ENCODE measurements at places on chromosomes 11 and 22.

DNA sequence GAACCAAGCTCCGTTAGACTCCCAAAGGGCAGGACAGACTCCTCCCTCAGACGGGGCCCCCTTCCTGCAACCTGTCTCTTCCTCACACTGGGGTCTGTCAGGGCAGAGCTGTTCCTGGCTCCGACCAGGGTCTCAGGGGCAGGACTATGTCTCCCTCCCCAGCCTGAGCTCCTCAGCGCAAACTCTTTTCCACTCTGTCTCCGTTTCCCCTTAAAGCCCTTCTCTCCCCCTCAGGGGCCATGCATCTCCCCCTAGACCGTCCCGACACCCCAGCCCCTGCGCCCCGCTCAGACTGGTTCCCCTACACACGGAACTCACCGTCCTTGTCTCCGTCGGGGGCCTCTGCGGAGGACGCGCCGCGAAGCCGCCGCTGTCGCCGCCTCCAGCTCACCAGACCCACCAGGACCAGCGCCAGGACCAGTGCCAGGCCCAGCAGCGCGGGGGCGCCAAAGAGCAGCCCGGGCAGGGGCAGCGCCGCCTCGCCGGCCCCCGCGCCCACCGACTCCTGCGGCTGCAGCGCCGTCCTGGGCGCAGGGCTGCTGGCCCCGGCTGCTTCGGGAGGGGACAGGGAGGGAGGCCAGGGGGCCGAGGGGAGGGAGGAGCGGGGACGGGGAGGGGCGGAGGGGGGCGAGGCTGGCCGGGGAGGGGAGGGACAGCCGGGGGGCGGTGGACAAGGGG is 684 bp downstream of the TNFRSF13C start:
- no peak for DNase-seq

GRCh38 chr22:48218889-48219420 is 1456.5 kb downstream of the TBC1D22A start:
- DNase-seq: no peak

GRCh38 chr22:31119026-31119717 is 3.6 kb upstream of the INPP5J start:
- no peak for DNase-seq

- no peak for DNase-seq
Observed at GRCh38 chr22:21915624-21916308, 36.9 kb downstream of the PPM1F start.

DNA sequence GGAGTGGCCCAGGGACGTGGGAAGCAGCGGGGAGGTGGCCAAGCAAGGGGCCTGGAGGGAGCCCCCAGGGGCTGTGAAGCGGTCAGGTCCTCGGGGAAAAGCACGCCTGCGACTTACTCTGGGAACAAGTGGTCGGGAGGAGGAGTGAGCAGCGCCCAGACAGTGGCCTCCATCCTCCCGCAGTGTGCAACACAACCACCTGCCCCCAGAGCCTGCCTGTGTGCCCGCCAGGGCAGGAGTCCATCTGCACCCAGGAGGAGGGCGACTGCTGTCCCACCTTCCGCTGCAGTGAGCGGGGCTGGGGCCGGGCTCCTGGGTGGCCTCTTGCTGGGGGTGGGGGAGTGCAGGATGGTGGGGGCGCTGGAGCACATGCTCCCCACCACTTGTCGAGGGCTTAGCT is 35.0 kb downstream of the MUC5B start:
- DNase-seq: no peak

DNA sequence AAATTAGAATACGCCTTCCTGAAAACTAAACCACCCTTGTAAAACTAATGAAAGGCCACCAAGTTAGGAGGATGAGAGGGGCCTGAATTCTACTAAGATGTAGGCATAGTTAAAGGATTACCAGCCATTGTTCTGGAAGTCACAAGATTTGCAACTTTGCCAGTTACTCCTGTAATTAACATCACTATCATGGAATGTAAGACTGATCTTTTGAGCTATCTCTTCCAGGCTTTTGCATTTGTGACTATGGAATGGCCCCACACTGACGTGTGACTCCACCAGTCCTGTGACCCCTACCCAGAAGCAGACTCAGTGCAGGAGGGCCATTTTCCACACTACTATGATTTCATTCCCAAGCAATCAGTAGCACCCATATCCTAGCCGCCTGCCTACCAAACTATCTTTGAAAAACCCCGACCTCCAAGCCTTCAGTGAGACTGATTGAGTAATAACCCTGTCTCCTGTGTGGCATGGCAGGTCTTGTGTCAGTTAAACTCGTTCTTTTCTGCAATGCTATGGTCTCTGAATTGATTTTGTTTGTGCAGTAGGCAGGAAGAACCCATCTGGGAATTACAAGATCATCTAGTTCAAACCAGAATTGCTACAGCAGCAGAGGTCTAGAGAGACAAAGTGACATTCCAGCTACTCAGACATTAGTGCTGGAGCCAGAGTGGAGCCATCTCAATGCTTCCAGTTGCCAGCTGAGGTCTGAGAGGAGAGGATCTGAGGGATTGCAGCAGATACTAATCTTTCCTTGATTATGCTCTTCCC is 1.9 kb upstream of the CTSF start:
- no peak for DNase-seq

All from NCI-H1048 (cell line).